ENCODE measurements at places on chromosomes 7 and 10.
A peak's percentile ranks its signal among the peaks of the same experiment; 100 is the strongest.

DNA sequence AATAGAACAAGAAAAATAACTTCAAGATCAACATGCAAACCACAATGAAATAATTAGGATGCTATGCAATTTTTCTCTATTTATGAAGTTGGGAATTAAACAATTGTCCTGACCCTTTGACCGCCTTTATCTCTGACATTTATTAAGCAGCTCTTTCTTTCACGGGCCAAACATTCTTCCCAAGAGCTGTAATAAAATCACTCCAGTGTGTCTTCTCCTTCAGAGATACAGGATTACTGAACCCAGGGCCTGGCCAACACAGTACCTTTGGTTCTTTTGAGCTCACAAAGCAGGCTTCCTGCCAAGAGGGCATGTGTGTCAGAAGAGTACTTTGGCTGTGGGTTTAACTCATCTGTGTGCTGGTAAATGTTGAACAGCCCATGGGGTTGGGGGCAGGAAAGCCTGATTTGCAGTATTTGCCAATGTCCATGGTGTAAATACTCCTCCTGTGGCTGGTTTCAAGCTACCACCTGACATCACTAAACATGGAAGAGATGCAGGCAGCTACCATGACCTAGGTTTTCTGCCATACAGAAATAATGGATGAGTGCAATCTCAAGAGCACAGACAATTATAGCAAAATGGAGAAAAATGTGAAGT, 121.7 kb downstream of the FANK1 start:
- H3K27me3 ChIP-seq: no peaks in the 10 kb centered on the region
- H3K36me3 ChIP-seq: no peaks in the 10 kb centered on the region
- H3K4me3 ChIP-seq: no peak overlapping the region
- H3K27ac ChIP-seq: no peak overlapping the region

GRCh38 chr7:147400221-147400689, 1190.3 kb upstream of the C7orf33 start:
- no peak overlapping the region for H3K4me3 ChIP-seq
- H3K36me3 ChIP-seq: no peaks in the 10 kb centered on the region
- DNase-seq: no peak
- H3K4me1 ChIP-seq: no peaks in the 10 kb centered on the region
- no peak overlapping the region for H3K27ac ChIP-seq
- no peaks in the 10 kb centered on the region for H3K27me3 ChIP-seq

DNA sequence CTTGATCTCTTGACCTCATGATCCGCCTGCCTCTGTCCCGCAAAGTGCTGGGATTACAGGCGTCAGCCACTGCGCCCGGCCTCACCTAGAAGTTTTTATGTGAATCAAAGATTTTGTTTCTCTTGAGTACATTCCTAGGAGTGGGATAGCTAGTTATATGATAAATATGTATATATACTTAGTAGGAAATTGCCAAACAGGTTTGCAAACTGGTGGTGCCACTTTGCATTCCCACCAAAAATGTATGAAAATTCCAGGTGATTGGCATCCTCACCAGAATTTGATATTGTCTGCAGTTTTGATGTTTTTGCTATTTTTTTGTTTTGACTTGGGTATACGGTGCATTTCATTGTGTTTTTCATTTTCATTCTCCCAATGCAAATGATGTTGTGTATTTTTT, 86.8 kb downstream of the NOD1 start:
- H3K4me3 ChIP-seq: no peak overlapping the region
- DNase-seq: peak; percentile 60
- no peaks in the 10 kb centered on the region for H3K36me3 ChIP-seq
- no peak overlapping the region for H3K27ac ChIP-seq
- H3K4me1 ChIP-seq: peaks cover 11% of the 10 kb centered on the region

DNA sequence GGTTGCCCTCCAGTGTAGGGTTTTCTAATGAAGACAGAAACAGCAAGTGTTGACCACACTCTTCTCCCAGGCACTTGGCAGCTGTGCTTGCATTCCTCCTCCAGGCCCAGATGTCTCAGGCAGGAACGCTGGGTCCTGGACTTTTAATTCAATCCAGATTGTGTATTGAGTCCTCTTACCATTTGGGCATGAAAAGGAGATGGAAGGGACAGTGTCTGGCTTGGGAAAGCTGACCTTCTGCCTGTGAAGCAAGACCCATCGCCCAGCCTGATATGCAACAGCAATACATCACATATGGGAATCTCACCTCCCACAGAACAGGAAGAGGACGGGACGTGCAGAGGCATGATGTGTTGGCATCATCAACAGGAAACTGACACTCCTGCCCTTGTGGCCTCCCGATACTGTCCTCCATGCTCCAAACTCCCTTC, 174.4 kb upstream of the LYZL2 start:
- no peaks in the 10 kb centered on the region for H3K4me1 ChIP-seq
- no peaks in the 10 kb centered on the region for H3K27me3 ChIP-seq
- no peak overlapping the region for H3K4me3 ChIP-seq
- H3K36me3 ChIP-seq: no peaks in the 10 kb centered on the region
